ENCODE measurements at places on chromosomes 6 and 20.

GRCh38 chr6:10194816-10195672 is 219.8 kb downstream of the TFAP2A start:
- DNase-seq: no peak

DNA sequence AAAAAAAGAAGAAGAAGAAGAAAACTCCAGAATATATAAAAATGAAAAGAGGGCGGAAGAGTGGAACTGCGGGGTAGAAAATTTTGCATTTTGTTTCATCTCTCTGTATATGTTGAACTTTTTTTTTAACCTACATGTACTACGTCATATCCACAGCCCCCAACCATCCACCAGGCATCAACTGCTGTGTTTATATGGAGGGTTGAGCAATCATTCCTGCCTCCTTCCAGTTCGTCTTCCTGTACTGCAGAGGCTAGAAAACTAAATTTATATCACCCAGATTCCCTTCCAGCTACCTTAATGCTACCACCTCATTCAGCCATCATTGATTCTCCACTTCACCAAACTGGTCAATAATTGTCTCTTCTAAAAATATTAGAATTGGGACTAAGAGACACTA is 9.5 kb upstream of the SIGLEC1 start:
- no peak for DNase-seq

GRCh38 chr6:18488526-18489270 is 101.5 kb downstream of the RNF144B start:
- no peak for DNase-seq

GRCh38 chr6:134708079-134708478 is 241.8 kb downstream of the ALDH8A1 start:
- no peak for DNase-seq

DNA sequence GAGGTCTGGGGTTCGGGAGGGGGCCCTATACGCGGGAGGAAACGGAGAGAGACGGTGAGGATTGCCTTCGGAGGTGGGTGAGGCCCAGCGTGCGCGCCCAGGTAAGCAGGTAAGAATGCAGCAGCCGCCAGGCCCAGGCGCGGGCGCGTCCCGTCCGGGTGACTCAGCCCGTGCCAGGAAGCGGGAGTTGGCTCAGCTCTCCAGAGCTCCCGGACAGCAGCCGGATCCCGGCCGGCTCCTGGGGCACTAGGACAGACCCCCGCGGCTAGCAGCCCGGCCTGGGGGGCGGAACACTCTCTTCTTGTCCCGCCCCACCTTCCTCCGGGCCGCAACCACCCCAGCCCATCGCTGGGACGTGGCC is 1.5 kb upstream of the MDFI start:
- DNase-seq: no peak

- no peak for DNase-seq
These were observed 838 bp downstream of the STMN3 start for GRCh38 chr20:63652192-63652980.

GRCh38 chr6:83313882-83314281 is 117.0 kb downstream of the ME1 start:
- DNase-seq: peak; percentile 24

GRCh38 chr6:150617496-150618460 is 18.1 kb downstream of the PLEKHG1 start:
- DNase-seq: no peak

- DNase-seq: peak; percentile 67
These were observed 21.1 kb downstream of the BAG2 start for GRCh38 chr6:57193177-57193576.

- DNase-seq: no peak
These were observed 19.7 kb downstream of the NCOA7 start for GRCh38 chr6:125810445-125810844.

- no peak for DNase-seq
These were observed 11.5 kb downstream of the RIOK1 start for GRCh38 chr6:7401075-7401474.

- no peak for DNase-seq
These were observed 203.8 kb downstream of the ALDH8A1 start for GRCh38 chr6:134746140-134746539.

GRCh38 chr6:135002229-135002844 is 52.3 kb downstream of the HBS1L start:
- peak; percentile 11 for DNase-seq

- DNase-seq: peak; percentile 89
These were observed 162.4 kb downstream of the CDKAL1 start for GRCh38 chr6:20696676-20697075.

- no peak for DNase-seq
These were observed 32.1 kb downstream of the SNAI1 start for GRCh38 chr20:50014570-50015562.

- peak; percentile 31 for DNase-seq
These were observed 109.9 kb downstream of the CD2AP start for GRCh38 chr6:47587493-47587892.

GRCh38 chr6:153023977-153024708 is 21.6 kb upstream of the MTRF1L start:
- DNase-seq: peak; percentile 50

- no peak for DNase-seq
These were observed 118.7 kb downstream of the ATG5 start for GRCh38 chr6:106206905-106207304.

DNA sequence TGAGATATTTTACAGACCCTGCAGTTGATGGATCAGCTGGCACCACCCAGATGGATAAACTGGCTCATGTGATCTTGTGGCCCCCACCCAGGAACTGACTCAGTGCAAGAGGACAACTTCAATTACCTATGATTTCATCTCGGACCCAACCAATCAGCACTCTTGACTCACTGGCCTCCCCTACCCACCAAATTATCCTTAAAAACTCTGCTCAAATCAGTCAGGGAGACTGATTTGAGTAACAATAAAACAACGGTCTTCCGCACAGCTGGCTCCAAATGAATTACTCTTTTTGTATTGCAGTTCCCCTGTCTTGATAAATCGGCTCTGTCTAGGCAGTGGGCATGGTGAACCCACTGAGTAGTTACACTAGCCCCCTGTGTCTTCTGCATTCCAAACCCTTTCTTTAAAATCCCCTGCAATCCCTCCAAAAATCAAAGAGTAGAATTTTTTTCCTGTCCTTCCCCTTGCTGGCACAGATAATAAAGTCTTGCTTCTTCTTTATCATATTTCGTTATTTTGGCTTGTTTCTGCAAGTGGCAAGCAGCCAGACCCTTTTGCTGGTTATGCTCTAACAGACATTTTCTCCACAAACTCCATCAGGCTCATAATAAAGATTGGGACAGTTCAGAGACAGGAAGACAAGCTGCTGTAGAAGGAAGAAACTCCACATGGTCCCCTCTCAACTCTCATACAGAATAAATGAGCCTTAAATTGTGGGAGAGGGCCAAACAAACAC is 48.3 kb downstream of the OR2B6 start:
- DNase-seq: no peak

- no peak for DNase-seq
These were observed 43.5 kb downstream of the PERP start for GRCh38 chr6:138063726-138064125.

DNA sequence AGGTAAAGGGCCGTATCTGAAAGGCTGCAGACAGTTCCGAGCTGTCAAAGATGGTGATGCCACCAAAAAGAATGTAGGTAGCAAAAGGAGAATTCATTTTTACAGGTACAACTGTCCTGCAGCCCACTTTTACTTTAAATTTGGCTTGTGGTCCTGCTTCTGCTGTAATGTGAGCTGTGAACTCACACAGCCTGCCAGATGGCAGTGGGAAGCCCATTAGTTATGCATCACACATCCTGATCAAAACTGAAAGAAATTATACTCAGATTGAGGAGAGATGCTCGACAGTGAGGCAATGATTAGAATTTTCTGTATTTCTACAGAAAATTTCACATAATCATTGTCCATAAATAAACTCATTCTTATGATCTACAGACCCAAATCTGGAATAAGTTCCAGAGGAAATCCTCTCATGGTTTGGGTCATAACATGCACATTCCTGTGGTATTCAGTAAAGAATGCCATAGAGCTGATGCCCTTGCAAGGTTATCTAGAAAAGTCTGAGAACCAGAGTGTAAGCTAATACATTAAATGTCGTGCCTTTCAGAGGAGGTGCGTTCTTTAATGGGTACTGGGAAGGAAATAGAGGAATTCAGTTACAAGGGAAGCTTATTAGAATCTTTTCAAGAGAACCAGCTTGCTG is 23.9 kb upstream of the E2F3 start:
- peak; percentile 91 for DNase-seq

DNA sequence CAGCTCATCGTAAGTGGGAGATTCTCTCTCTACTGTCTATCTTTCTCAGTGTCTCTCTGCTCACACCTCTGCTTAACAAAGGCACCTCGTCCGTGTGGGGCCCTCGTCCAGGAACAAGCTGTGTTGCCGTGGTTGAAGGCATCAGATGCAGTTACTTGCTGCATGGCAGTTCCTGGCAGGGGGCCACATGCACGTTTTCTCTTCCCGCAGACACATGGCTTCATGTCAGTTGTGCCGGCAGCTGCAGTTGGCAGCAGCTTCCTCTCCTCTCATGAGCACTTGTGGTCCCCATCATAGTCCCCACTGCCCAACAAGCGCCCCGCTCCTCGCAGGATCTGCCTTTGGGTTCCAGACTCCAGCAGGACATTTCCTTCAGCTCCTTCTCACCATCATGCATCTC is 7.1 kb upstream of the AFDN start:
- DNase-seq: no peak

- no peak for DNase-seq
These were observed 177.8 kb downstream of the LY86 start for GRCh38 chr6:6766230-6766905.

GRCh38 chr6:156780102-156780641 is 3.0 kb downstream of the ARID1B start:
- peak; percentile 94 for DNase-seq

- peak; percentile 59 for DNase-seq
These were observed 264.3 kb upstream of the PLN start for GRCh38 chr6:118283766-118284165.

GRCh38 chr20:24991897-24992486 is 559 bp downstream of the APMAP start:
- DNase-seq: no peak

DNA sequence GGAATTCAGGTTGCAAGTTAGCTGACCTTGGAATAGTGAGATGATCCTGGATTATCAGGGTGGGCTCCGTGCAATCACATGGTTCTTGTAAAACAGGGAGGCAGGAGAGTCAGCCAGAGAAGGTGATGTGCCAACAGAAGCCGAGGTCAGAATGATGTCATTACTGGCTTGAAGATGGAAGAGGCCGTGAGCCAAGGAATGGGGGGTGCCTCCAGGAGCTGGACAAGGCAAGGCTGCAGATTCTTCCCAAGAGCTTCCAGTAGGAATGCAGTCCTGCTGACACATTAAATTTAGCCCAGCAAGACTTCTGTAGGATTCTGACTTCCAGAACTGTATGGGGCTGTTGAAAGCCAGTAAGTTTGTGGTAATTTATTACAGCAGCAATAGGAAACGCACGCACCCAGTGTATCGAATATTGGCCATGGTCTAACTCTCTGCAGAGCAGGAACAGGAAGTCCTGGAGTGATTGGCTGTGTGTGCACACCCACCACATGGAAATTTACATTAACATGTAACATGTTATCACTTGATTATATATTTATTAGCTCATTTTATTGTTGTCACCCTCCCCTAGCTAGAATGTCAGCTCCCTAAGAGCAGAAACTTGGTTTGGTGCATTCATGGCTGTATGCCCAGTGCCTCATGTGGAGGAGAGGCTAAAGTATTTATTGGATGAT is 19.1 kb downstream of the SLC24A3 start:
- no peak for DNase-seq

DNA sequence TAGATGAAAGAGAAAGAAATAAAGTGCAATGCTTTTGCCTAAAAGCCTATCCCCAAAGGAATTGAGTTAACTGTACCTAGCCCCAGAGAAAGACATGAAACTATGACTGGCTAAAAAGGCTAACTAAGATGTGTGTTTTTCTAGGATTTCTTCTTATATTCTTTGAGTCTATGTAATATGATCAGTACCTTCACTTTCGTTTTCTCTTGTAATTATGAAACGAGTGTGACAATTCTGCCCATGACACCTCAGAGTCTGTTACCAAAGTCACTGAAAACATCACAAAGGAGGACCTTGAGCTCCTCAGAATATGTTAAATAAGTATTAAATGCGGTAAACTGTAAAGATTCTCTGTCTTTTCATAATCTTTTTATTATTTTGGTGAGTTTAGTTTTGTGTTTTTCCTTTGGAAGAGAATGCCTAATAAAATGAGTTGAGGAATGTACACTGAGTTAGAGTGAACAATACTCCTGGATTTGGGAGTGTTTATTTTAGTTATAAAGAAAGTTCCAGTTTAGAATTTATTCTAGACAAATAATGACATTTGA is 141.3 kb downstream of the FUT9 start:
- DNase-seq: no peak

DNA sequence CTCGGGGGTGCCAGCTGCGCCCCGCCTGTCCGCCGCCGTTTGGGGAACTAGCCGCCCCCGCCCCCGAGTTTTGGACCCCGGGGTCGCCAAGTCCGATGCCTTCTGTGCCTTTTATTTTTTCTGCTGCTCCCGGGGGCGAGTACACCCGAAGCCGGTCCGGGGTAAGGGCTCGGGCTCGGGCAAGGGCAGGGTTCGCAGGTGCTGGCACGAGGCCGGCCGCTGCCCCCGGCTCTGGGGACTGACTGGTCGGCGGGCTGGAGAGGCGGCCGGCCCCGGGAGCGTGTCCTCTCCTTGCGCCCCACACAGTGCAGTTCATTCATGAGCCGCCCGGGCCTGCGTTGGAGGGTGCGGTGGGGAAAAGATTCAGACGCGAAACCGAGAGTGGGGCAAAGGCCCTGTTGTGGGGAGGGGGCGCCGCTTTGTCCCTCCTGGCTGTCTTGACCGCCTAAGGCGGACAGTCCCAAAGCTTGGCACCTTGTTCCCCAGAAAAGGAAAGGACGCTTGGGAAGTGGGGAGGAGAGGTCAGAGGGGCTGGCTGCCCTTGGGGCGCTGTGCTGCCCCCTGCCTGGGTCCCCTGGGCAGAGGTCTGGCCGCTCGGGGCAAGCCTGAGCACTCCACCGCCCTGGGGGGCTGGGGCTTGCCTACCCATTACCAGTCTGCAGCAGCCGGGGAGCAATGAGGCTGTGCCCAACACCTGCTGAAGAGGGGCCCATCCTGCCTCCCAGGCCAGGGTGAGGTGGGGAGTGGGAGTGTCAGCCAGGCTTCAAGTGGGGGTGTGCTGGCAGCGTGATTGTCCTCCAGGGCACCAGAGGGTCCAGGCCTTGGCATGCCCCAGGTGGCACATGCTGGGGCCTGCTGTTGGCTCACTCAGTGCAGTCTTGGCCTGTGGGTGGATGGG is 915 bp downstream of the TMEM63B start:
- DNase-seq: no peak

GRCh38 chr20:41052742-41053419 is 24.3 kb downstream of the TOP1 start:
- DNase-seq: peak; percentile 81

- DNase-seq: peak; percentile 72
These were observed 337.8 kb downstream of the FARS2 start for GRCh38 chr6:5599127-5599526.

- DNase-seq: no peak
These were observed 5.7 kb downstream of the LMBRD1 start for GRCh38 chr6:69791065-69791471.

All from AG10803 (cell line).